ENCODE measurements at places on chromosomes 5 and 9. TPM values are rescaled to one million over a fixed set of nuclear protein-coding genes. Genes with fewer than 3 reads are reported as not detected.

DNA sequence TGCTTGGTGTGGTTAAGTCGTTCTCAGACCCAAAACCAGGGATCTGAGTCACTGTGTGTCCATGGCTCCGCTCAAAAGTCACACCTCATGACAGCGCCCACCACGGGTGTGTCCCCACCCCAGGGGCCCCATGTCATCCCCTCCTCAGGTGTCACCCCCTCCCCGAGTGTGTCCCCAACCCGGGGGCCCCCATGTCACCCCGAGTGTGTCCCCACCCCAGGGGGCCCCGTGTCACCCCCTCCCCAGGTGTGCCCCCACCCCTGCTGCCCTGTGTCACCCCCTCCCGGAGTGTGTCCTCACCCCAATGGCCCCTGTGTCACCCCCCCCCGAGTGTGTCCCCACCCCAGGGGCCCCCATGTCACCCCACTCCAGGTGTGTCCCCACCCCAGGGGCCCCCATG is 5.1 kb downstream of the LRRC14B start:
- H3K27ac ChIP-seq = no peak overlapping the region
- no peak overlapping the region for H3K4me3 ChIP-seq
- no peaks in the 10 kb centered on the region for H3K27me3 ChIP-seq

DNA sequence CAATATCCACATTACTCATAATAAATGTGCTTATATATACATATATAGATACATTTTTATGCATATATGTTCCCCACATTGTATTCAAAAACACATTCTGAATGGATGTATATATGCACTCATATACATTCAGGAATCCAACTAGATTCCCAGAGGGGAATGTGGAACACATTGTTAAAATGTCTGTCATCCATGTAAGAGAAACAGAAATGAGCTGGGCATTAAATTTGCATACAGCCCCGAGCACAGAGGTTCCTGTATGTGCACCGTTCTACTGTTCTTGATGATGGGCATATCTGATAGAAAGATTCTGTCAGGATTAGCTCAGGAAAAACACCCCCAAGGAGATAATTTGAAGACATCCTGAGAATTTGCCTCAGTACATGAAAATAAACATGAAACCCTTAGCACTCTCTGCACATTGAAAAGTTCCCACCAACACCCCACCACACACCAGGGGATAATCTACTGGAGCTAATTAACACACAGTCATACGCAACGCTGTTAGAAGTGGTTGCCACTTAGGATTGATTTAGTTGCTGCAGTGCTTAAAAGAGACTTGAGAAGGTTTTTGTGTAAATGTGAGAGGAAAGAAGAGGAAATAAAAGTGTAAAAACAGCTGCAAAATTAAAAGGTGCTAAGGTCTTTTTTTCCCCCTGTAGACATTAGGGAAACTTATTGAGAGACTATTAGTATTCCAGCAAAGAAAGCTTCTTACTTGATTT is 223.3 kb downstream of the SLF1 start:
- H3K27ac ChIP-seq = no peak overlapping the region
- no peak overlapping the region for H3K4me3 ChIP-seq
- peaks cover 37% of the 10 kb centered on the region for H3K27me3 ChIP-seq
- DNase-seq = no peak
- H3K36me3 ChIP-seq = no peaks in the 10 kb centered on the region
- no peaks in the 10 kb centered on the region for H3K4me1 ChIP-seq

- H3K36me3 ChIP-seq = peaks cover 10% of the 10 kb centered on the region
- no peak overlapping the region for H3K4me3 ChIP-seq
- DNase-seq = no peak
Measured at GRCh38 chr5:160044967-160045366, 36.0 kb downstream of the TTC1 start.

DNA sequence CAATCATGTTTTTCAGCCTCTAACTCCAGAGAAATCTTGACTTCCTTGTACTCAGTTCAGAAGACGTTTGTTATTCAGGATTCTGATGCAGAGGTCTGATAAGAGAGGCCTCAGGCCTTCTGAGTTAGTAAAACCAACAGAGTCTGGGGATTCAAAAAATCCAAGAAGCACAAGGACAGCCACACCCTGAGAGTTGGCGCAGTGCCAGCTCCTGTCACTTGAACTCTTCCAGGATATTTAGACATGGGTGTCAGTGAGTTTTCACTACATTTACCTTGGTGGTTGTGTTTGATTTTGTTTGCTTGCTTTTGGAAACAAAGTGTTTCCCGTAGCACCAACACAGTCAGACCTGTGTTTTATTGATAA is 41.6 kb upstream of the PDE8B start:
- H3K36me3 ChIP-seq = no peaks in the 10 kb centered on the region
- peaks cover 18% of the 10 kb centered on the region for H3K4me1 ChIP-seq
- H3K27me3 ChIP-seq = no peaks in the 10 kb centered on the region

GRCh38 chr5:39947657-39948056 is 522.9 kb upstream of the DAB2 start:
- no peaks in the 10 kb centered on the region for H3K4me1 ChIP-seq
- H3K27ac ChIP-seq = no peak overlapping the region
- no peaks in the 10 kb centered on the region for H3K36me3 ChIP-seq
- peak; percentile 46 for DNase-seq

Gene HSD17B3
- total RNA-seq = not detected

Gene PCDHA1
- total RNA-seq = not detected

Gene PSD2
- not detected for total RNA-seq

Gene TDRD7
- total RNA-seq = 8.9 TPM

Gene CARD6
- total RNA-seq = 7.1 TPM

Gene PWWP2A
- total RNA-seq = 13.0 TPM

Data from GM23248 (cell line).